ENCODE measurements at places on chromosomes 13 and 19. TPM values are rescaled to one million over a fixed set of nuclear protein-coding genes. Genes with fewer than 3 reads are reported as not detected.
A peak's percentile ranks its signal among the peaks of the same experiment; 100 is the strongest.

Gene KIR2DL1
- not detected for total RNA-seq

Gene SRRM5
- 0.98 TPM for total RNA-seq

Gene PPP6R1
- total RNA-seq = 30.4 TPM

Gene PRODH2
- total RNA-seq = not detected

Gene LCP1
- 30.9 TPM for total RNA-seq

Gene CNFN
- 106 TPM for total RNA-seq

GRCh38 chr13:101985321-101985720 is 416.5 kb downstream of the FGF14 start:
- DNase-seq = no peak

GRCh38 chr13:24038841-24039330 is 121.6 kb upstream of the SPATA13 start:
- DNase-seq = no peak

GRCh38 chr13:40682449-40683240 is 16.2 kb upstream of the FOXO1 start:
- no peak for DNase-seq

GRCh38 chr13:72970301-72970880 is 88.4 kb upstream of the KLF5 start:
- no peak for DNase-seq

GRCh38 chr13:21800837-21801616 is 130.2 kb downstream of the FGF9 start:
- no peak for DNase-seq

DNA sequence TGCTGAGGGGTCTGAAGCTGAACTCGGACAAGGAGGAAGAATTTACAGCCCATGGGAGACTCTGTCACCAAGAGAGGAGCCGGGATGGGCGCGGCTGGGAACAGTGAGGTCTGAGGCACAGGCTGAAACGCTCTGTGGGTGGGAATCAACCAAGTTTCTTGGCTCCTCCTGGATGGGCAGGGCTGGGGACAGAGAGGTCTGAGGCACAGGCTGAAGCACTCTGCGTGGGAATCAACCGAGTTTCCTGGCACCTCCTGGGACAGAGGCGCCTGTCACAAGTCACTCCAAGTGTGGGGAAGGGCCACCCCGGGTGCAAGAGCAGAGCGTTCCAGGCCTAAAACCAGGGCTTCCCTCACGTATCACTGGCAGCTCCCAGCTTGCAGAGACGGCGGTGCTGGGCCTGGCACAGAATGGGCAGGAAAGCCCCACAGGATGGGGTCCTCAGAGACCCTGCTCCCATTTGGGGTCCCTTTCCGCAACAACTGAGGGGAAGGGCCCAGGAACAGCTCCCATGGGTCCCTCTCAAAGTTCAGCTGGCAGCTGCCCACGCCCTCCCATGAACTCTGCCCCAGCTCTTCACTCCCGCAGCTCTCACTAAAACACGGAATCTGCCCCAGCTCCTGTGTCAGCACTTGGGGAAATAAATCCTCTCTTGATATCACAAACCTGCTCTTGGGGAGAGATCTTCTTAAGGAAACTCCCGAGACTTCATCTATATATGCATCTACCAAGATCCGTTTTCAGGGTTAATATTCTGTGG is 18.5 kb downstream of the AP3D1 start:
- no peak for DNase-seq

GRCh38 chr13:108270442-108270841 is 924 bp downstream of the TNFSF13B start:
- DNase-seq = no peak

GRCh38 chr19:16026131-16026530 is 50.2 kb upstream of the TPM4 start:
- no peak for DNase-seq

DNA sequence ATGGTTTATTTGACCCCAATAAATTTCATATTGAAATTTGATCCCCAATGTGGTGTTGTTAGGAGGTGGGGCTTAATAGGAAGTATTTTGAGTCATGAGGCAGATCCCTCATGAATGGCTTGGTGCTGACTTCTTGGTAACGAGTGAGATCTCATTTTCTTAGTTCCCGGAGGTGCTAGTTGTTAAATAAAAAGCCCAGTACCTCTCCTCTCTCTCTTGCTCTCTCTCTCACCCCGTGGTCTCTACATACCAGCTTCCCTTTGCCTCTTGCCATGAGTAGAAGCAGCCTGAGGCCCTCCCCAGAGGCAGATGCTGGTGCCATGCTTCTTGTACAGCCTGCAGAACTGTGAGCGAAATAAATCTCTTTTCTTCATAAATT is 39.4 kb upstream of the KATNAL1 start:
- no peak for DNase-seq

DNA sequence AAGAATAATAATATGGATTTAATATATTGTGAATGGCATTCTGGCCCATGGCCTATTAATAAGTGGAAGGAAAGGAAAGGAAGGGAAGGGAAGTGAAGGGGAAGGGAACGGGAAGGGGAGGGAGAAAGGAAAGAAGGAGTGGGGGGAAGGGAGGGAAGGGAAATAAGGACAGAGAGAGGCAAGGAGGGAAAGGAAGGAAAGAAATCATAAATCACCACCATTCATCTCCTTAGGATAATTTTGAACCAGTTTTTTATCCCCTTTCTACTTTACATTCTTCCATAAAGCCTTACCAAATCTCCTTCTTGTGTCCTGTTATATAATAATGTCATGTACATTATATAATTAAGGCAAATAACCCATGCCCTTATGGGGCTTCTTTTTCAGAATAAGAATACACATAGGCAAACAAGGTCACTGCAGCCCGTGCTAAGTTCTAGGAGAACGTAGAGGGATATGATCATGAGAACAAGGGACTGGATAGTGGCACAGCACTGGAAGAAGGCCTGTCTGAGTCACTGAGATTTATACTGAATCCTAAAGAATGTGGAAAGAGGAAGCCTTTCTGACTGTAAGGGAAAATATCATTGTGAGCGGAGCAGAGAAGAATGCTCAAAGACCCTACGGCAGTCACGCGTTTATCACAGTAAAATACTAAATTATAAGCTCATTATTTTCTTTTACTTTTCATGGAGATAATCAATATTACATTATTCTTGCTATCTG is 444.5 kb upstream of the GPC6 start:
- no peak for DNase-seq

DNA sequence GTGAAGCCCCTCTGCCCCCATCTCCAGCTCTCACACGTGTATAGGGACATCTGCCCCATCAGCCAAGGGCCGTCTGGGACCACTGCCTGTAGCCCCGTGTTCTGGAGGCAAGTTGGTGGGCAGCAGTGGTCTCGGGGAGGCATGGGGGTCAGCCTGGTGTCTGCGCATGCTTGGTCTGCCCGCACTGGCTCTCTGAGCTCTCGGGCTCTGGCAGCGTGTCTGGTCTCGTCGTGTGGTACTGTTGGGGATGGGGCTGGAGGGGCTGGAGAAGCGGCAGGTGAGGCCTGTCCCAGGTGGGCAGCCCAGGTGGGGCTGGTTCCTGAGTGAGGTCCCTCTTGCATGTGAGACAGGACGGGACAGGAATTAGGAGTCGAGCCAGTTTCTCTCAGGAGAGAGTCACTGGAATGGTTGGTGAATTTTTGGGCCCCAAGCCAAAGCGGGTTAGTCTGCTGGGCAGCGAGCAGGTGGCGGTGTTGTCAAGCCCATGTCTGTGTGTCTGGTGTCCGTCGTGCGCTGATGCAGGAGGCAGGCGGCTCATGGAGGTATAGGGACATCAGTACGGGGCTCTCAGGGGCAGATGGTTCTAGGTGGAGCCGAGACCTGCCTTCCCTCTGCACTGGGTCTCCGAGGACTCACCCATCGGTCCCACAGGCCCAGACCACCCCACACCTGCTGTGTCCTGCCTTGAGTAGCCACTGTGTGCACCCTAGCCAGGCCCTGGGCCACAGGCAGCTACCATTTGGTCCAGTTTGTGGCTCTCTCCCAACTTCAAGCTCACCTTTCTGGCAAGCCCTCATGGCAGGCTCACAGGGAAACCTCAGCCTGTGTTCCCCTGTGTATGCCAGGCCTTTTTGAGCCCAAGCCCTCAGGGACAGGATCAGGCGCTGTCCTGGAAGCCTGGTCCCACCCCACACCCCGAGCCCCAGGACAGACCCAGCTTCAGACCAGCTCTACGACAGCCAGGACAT is 18.2 kb downstream of the COMP start:
- no peak for DNase-seq

DNA sequence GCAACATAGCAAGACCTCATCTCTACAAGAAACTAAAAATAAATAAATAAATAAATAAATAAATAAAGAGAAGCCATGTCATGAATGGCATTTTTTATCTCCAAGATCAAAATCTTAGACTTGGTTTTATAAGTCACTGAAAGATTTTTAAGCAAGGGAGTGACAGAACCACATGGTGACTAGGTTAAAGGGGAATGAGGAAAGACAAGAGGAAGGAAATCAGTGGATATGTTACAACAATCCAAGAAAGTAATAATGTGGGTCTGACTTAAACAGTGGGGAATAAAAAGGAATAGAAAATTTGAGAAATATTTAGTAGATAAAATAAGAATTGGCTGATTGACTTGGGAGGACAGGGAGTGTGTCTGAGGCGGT is 18.8 kb upstream of the MED4 start:
- no peak for DNase-seq

DNA sequence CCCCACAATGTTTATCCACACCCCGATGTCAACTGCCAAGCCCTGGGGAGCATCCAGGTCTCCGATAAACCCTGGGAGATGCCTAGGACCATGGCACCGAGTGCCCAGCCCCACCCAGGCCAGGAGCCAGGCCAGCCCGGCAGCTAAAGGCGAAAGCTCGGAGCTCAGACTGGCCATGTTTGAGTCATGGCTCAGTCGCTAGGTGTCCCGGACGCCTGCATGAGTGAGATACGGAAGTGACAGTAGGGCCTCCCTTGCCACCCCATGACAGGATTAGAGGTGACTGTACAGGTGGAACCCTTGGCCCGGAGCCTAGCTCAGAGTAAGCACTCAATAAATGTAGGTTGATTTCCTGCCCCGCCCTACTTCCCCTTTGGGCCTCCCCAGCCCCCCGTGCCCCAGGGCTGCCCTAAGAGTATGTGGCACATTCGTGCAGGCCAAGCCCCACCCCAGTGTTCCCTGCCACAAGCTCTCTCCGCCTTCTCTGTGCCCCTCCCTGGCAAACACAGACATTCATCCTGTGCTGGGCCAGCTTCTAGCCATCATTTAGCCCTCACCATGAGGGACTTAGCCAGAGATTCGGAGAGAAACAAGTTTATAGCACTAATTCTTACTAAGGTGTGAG is 5.8 kb upstream of the TPM4 start:
- DNase-seq = peak; percentile 93

DNA sequence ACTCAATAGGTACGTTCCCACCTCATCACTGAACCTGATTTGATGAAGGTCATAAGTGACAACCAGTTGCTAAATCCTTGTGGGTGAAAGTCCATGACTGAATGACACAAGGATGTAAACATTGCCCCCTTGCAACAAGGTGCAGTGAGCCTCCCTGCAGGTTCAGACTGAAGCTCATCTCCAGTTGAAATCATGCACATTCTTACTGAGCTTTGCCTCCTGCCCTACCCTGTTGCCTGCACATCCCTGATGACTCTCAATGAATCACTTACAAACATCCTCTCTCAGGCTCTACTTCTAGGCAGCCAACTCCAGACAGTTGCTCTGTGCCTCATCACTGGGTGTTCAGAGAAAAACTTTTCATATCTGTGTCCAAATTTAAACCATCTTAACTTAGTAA is 42.5 kb upstream of the ARGLU1 start:
- DNase-seq = no peak

DNA sequence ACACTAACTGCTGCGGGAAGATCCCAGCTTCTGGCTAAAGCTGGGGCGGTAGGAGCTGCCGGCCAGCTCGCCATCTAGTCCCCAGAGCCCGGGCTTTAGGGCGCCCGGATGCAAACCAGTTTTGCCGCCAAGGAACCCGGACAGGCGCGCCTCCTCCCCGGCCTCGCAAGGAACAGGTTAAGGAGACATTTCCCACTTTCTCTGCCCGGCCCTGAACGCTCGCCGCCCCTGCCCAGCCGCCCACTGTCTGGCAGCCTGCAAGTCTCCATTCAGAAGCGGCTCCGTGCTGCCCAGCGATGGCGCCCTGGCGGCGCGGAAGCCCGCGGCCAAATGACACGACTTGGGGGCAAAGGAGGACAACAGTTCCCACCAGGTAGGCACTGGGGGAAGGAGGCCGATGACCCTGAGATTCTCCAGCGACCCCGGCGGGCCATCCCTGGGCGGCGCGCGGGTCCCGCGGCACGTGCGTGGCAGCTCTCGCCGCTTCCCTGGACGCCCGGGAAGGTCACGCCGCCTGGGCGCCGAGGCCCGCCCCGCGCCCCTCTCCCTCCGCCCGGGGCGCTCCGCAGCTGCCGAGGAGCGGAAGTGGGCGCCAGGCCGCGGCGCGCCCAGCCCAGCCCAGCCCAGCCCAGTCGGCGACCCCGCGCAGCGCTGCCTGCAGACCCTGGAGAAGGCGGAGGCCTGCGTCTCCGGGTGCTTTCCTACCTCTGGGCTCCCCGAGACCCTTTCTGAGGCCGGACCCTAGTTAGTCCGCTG is 42.2 kb upstream of the HNRNPA1L2 start:
- no peak for DNase-seq

- no peak for DNase-seq
These were observed 66.5 kb upstream of the STARD13 start for GRCh38 chr13:33352041-33352440.

Measured in vagina (tissue), 2 donors.